NCI-H510A (cell line): ENCODE measurements at places on chromosomes 12 and 14.

DNA sequence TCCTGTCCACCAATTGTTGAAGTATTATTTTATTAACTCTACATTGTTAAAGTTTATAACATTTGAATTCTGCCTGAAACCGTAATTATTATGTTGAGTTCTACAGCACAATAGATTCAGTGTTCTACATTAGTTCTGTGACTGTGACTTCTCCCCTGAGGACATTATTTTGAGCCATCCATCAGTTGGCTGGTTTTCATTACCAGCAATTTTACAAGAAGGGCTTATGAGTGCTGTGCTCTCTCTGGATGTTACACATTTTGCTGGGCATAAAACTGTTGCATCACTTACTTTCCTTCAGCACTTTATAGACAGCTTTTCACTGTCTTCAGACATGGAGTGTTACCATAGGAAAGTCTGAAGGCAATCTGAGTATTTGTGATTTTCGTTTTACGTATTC lies 118.2 kb upstream of the KITLG start:
- no peak for DNase-seq

GRCh38 chr12:113064395-113065125 lies 8.0 kb downstream of the DTX1 start:
- DNase-seq, result no peak

DNA sequence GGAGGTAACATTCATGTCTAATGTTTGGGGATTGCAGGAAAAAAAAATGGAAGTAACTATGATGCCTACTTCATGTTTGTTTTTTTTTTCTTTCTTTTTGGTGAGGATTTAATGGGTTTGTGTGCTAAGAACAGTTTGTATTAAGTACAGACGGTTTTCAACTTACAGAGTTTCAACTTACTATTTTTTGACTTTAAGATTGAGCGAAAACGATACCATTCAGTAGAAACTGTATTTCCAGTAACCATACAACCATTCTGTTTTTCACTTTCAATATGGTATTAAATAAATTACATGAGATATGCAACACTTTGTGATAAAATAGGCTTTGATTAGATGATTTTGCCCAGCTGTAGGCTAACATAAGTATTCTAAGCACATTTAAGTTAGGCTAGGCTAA lies 10.4 kb downstream of the TECPR2 start:
- DNase-seq, result no peak

DNA sequence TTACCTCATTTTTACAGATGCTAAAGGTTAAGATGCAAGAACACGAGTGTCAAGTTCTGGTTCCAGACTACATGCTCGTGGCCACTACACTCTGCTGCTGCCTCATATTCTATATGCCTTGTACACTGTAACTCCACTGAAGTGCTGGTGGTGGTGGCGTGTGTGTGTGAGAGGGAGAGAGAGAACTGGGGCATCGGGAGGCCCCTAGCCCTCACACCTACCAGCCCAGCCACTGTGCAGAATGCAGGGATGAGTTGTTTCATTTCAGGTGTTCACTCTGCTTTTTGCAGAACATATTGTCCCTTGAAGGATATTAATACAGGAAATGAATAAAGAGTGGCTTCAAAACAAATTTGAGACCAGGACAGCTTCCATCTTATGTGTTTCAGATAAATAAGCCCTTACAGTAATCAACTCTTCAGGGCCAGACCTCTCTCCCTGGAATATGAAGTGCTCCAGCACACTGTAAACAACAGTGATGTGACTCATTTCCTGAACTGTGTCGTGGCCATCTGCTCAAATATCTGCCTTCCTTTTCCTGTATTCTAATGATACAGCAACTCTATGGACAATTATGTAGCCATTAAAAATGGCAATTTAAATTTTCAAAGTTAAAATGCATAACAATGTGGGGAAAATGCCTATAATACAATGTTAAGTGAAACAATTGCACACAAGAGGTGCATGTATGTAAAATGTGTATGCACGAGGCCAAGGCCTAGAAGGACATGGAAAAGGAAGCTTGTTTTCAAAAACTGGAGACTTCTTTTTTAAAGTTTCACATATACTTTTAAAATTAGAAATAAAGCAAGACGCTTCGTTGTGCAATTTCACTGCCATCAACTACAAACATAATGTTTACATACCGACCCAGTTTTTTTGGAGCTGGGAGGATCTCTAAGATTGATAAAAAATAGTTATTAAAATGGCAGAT lies 215.4 kb downstream of the PELI2 start:
- peak; percentile 70 for DNase-seq

- no peak for DNase-seq
Measured at GRCh38 chr12:53733051-53733806, 6.0 kb upstream of the CALCOCO1 start.

GRCh38 chr12:10501030-10501429 lies 4.7 kb upstream of the EIF2S3B start:
- DNase-seq, result no peak

DNA sequence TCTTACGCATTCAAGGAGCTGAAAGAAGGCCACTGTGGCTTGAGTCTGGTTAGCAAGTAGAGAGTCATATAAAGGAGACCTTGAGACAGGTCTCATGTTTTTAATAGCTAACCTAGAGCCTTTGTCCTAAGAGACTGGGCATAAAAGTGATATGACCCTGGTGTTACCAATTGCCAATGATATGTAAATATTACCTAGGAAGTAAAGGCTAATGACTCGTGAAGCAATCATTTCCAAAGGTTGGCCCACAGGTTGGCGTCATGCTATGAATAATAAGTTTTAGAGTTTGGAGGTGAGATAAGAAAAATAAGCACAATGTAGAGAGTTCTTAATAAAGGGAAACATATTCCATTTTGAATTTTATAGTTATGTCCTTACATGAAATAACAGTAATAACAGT lies 116.6 kb upstream of the PLEKHA5 start:
- no peak for DNase-seq

- DNase-seq, result no peak
Measured at GRCh38 chr14:61542848-61543790, 152.2 kb upstream of the HIF1A start.

GRCh38 chr12:26030371-26030770 lies 71.9 kb downstream of the RASSF8 start:
- no peak for DNase-seq

GRCh38 chr12:88417531-88417930 lies 162.7 kb downstream of the KITLG start:
- DNase-seq, result no peak

- DNase-seq, result no peak
Measured at GRCh38 chr14:87080146-87080545, 912.8 kb downstream of the GALC start.

DNA sequence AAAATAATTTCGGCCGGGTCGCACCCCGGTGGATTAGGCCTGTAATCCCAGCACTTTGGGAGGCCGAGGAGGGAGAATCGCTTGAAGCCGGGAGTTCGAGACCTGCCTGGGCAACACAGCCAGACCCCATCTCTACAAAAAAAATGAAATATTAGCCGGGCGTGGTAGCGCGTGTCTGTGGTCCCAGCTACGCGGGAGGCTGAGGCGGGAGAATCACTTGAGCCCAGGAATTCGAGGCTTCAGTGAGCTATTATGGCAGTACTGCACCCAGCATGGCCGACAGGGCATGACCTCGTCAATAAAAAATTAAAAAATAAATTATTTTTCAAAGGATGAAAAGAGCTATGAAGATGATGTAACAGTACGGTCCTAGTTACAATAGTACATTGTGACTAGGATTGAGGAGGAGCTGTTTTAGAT lies 523 bp downstream of the GTF2H3 start:
- DNase-seq, result no peak

DNA sequence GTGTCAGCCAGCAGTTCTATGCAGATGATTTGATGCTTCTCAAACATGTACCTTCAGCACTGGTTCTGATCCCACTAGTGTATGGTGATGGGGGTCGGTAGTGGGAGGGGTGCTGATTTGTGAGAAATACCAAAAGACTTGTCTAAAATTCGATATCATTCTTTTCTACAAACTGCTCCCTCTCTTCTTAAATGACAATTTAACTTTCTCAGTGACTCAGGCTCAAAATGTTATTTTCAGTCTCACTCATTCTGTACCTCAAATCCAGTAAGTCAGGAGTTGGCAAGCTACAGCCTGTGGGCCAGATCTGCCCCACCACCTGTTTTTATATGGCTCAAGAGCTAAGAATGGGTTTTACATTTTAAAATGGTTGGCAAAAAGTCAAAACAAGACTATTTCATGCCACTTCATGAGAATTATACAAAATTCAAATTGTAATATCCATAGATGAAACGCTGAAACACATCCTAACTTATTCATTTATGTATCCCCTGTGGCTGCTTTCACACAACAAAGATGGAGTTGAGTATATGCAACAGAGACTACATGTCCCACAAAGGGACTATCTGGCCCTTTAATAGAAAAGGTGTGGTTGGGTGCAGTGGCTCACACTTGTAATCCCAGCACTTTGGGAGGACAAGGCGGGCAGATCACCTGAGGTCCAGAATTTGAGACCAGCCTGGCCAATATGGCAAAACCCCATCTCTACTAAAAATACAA lies 6.6 kb upstream of the NOP2 start:
- no peak for DNase-seq

DNA sequence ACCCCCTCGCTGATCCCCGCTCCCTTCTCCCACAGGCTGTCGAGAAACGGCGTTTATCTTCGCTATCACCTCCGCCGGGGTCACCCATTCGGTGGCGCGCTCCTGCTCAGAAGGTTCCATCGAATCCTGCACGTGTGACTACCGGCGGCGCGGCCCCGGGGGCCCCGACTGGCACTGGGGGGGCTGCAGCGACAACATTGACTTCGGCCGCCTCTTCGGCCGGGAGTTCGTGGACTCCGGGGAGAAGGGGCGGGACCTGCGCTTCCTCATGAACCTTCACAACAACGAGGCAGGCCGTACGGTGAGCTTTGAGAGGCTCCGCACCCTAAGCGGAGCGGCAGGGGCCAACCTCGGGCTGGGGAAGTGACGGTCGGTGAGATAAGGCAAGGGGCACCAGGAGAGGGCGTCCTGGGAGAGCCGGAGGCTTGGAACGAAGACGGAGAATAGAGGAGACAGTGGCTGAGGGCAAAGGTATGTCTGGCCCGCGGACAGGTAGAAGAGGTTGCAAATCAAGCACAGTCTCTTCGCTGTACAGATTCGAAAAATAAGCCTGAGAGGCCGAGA lies 2.3 kb downstream of the WNT1 start:
- no peak for DNase-seq

- DNase-seq, result no peak
Measured at GRCh38 chr12:65759735-65760134, 64.5 kb upstream of the HMGA2 start.

DNA sequence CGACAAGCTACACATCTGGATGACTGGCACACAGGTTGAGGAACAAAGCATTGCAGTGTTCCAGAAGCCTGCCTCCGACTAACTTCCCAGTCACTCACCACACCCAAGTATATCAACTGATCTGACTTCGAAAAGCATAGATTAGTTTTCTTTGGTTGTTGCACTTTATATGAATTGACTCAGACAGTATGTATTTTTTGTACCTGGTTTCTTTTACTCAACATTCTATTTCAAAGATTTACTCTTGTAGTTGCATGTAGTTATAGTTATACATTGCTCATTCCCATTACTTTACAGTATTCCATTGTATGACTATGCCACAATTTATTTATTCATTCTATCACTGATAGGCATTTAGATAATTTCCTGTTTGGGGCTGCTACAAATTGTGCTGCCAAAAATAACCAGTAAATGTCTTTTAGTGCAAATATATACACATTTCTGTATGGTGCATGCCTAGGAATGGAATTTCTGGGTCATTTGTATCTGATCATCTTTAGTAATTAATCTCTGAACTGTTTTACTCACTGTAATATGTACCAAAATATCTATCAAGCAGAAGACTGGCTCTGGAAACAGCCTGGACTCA lies 17.8 kb downstream of the PLCZ1 start:
- no peak for DNase-seq

DNA sequence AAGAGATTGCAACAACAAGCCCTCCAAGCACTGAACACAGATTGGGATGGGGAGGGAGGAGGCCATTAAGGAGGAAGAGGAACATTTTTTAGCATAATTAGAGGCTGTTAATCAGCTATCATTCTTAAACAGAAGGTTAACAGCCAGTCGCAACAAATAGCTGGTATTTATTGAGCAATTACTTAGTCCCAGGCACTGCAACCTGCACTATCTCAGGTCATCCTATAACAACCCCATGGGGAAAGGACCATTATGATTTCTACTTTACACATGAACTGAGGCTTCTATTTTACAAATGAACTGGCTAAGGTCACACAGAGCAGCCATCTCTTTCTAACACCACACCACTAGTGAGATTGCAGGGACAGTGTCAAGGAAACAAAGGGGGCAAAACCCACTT lies 10.4 kb downstream of the RAB35 start:
- no peak for DNase-seq

GRCh38 chr14:75452324-75452723 lies 24.5 kb downstream of the JDP2 start:
- no peak for DNase-seq

- no peak for DNase-seq
Measured at GRCh38 chr12:69015017-69015416, 82.0 kb upstream of the CPM start.

DNA sequence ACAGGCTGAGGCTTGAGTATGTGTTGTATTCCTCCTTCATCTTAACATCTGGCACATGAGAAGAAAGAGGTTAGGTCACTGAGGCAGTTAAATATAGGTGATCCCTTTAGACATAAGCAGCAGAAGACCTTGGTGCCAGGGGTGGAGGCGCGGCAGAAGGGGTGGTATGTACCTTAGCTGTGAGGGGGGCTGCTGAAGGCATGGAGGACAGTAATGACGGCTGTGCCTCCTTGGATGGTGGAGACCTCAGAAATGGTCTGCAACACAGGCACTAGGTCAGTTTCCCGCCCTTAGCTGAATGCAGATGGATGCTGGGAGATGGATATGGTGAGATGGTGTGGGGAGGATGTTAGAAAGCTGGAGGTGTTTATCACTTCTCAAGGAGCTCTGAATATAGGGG lies 1.5 kb upstream of the PNMA1 start:
- DNase-seq, result no peak

- DNase-seq, result no peak
Measured at GRCh38 chr12:96486751-96487613, 2.4 kb upstream of the CFAP54 start.

DNA sequence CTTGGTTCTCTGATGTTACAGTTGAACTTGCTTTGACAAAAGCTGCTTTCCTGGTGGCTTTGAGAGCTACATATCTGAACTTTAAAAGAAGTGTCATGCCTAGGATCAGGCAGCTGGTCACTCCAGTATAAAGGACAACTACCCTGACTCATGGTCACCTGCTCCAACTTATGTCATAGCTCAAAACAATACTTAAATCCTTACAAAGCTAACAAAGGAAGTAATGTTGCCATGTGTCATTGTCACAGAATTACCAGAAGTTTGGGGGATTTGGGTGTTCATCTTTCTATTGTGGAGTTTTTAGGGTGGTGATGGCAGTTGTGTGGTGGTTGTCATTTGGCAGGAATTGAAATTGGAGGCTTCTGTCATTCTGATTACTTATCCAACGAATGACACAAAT lies 1.8 kb upstream of the TCP11L2 start:
- no peak for DNase-seq

GRCh38 chr14:51684760-51685159 lies 33.0 kb downstream of the FRMD6 start:
- no peak for DNase-seq
